ENCODE measurements at places on chromosomes 3 and 15.
A peak's percentile ranks its signal among the peaks of the same experiment; 100 is the strongest.

DNA sequence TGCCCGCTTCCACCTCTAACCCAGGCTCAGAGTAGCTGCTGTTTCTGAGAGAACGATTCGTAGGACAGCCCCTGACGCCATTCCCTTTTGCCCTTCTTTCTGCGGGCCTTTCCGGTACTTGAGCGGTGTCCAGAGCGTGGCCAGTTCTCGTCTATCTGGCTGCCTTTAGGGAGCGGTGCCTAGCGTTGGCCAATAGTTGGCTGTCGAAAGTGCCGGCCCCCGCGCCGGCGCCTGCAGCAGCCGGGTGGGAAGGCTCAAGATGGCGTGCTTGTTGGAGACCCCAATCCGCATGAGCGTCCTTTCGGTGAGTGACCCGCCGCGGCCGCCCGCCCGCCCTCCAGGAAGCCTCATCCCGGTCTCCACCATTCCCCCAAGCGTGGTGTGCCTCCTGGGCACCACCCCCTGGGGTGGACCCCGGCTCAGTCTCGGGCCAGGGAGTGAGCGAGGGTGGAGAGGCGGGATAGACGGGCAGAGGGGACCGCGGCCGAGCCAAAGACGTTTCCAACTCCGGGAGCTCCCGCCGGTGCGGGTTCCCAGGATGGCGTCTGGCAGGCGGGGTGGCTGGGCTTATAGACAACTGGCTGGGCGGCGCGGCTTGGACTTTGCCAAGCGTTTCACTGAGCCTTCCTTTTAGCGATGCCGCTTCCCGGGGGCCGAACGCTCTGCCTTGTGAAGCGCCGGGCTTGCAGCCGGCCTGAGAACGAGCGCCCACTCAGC is at the start of gene ARMC8:
Gene ARMC8, plus strand, starts transcription at position 6 of the 717 bp plus-strand sequence. Its CDS starts 254 bp downstream, at position 260.
- peak; percentile 23 for DNase-seq

DNA sequence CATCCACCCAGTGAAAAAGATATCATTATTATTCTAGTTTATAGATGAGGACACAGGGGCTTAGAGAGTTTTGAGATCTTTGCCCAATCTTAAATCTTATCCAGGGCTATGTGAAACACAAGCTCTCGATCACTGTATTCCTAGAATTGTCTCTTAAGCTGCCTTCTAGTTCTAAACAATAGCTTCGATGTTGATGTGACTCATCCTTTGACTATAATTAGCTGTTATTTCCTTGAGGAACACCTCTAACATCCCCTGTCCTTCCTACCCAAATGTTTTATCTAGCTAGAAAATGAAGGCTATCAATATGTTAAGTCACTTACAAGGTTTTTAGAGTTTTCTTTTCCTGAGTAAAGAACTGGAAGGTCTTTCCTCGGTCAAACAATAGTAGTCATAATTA is 83.1 kb upstream of the STAC start:
- no peak for DNase-seq

- DNase-seq, result no peak
Observed at GRCh38 chr3:146154995-146155394, 6.0 kb downstream of the PLOD2 start.

DNA sequence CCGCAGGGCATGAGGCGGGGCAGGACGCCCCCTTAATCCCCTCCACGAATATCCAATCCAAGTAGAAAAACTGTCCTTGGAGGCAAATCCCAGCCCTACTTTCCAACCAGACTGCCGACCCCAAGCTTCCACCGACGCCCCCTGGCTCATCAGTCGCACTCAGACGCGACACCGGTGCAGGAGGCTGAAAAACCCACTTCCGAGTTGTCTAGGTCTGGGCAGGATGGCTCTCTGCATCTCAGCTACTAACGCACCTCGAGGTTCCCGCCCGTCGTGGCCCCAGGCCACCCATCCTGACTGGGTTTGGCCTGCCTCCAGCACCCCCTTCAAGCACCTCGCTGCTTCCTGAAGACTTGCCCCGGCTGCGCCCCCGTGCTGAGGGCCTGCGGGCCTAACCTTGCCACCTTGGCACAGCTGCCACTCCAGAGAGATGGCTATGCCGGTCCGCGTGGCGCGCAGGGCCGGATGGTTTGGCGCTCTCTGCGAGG is 15.5 kb downstream of the RGMA start:
- no peak for DNase-seq

- no peak for DNase-seq
Observed at GRCh38 chr3:133926736-133927539, 31.3 kb upstream of the RAB6B start.

DNA sequence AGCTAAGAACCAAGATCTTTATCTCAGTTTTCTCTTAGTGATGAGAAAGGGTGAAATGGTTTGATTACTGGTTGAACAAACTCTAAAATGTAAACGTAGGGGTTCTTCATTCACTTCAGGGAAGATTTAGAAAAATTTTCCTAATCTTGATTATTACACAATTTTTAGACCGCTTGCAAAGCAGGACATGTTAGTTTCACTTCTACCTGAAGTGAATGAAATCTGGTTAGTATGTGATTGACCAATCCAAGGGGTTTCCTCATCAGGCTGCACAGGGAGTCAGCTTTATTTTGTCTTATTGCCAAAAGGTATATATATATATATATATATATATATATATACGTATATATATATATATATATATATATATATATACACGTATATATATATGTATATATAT is 740.4 kb downstream of the TUSC7 start:
- no peak for DNase-seq

DNA sequence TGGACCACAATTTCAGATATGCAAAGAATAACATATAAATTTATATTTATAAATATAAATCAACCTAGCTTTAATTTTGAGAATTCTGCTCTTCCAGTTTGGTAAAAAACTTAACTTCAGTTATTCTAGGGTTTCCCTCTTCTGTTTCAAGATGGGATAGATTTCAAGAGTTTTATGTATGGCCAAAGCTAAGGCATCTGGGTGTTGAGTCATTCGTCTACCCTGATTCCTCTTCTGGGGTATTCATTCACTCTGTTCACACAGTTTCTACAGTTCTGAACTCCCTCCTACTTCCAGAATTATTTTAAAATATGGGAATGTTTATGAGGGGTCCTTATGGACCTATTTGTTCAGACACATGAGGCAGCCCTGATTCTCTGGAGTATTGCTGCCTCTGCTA is 4.2 kb upstream of the FGF7 start:
- no peak for DNase-seq

GRCh38 chr3:105030211-105030610 is 336.5 kb upstream of the ALCAM start:
- DNase-seq, result no peak

GRCh38 chr3:175879417-175879816 is 1020.3 kb downstream of the NAALADL2 start:
- DNase-seq, result no peak

DNA sequence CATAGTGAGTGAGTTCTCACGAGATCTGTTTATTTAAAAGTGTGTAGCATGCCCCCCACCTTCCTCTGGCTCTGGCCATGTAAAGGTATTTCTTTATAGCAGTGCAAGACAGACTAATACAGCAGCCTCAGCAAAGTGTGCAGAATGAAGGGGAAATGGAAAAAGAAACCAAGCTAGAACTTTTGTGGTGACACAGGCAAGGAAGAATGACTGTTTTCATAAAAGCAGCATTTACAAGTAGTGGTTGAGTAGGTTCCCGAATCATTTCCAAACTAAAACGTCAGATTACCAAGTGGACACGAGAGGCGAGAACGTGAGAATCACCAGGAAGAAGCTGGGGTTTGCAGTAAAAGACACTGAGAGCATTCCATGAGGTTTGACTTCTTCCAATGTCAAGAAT is 100.2 kb upstream of the AKAP13 start:
- no peak for DNase-seq

- no peak for DNase-seq
Observed at GRCh38 chr15:65818927-65819562, 27.0 kb upstream of the DENND4A start.

DNA sequence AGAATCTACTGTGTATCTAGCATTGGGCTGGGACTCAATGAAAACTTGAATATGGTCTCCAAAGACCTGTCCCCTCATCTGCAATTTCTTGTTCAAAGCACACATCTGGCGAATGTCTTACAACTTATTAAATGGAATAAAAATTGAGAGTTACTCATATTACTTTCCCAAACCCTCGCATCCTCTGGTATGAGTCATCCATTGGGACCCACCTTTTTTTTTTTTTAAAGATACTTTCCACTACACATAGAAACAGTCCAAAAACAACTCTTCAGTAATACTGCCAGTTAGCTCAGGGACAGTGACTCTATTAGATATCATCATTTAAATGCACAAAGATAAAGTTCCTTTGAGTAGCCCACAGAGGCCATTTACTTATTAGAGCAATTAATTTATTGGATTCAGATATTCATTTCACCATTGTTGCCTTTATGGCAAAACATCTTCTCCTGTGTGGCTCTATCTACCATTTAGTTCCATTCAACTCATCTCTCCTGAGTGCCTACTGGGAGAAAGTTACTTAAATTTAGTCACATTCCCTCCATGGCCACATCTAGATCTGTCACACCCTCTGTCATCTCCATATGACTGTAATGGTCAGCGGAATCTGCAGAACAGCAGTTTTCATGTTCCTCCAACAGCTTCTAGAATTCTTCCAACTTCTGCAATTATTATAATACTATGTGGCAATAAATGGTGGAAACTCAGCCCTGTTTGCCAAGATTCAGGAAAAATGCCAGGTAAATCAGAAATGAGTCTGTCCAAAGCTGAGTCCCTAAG is 77.9 kb upstream of the ARHGEF3 start:
- no peak for DNase-seq

DNA sequence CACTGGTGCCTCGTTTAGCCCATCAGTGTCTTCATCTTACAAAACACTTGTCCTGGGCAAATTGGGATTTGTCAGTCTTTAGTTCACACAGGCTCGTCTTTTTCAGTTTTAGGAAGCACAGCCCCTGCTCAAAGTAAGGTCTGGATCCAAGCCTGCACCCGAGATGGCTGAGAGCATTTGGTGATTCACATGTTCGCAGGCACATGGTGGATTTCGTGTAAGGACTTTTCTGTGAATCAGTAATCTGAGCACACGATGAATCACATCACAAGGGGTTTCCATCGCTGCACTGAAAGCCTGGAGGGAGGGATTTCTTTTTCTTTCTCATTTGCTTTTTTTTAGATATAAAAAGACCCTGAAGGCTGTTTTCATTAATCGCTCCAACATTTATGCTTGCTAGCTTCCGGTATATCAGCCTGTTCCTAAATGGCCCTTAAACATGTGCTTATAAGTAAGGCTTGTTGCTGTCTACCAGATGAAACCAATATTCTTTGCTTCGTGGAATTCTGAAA is 435.6 kb upstream of the ATP10A start:
- DNase-seq, result no peak

GRCh38 chr3:120640231-120640630 is 41.8 kb downstream of the HGD start:
- DNase-seq, result no peak

DNA sequence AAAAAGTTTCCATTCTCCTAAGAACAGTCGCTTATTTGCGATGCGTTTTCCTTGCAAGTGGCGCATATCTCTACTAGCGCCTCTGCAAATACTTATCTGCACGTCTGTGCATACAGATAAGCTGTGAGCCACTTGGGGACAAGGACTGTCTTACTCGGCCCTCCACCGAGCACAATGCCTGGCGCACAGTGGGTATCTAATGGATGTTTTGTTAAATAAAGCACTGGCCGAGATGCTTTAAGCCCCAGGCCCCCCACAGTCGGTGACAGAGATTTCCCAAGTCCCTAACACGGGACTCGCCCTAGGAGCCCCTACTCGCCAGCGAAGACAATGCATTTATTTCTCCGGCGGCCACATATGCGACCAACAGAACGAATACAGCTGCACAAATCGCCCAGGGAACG is 503 bp downstream of the HLTF start:
- DNase-seq, result no peak

DNA sequence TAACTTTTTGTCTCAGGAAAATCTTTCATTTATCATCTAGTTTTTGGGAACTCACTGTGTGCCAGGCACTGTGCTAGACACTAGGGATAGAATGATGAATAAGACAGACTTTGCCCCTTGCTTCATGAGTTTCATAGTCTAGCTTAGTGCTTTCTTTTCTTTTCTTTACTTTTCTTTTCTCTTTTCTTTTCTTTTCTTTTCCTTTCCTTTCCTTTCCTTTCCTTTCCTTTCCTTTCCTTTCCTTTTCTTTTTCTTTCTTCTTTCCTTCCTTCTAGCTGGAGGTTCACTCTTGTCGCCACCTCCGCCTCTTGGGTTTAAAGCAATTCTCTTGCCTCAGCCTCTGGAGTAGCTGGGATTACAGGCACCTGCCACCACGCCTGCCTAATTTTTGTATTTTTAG is 172.9 kb downstream of the EDEM1 start:
- no peak for DNase-seq

DNA sequence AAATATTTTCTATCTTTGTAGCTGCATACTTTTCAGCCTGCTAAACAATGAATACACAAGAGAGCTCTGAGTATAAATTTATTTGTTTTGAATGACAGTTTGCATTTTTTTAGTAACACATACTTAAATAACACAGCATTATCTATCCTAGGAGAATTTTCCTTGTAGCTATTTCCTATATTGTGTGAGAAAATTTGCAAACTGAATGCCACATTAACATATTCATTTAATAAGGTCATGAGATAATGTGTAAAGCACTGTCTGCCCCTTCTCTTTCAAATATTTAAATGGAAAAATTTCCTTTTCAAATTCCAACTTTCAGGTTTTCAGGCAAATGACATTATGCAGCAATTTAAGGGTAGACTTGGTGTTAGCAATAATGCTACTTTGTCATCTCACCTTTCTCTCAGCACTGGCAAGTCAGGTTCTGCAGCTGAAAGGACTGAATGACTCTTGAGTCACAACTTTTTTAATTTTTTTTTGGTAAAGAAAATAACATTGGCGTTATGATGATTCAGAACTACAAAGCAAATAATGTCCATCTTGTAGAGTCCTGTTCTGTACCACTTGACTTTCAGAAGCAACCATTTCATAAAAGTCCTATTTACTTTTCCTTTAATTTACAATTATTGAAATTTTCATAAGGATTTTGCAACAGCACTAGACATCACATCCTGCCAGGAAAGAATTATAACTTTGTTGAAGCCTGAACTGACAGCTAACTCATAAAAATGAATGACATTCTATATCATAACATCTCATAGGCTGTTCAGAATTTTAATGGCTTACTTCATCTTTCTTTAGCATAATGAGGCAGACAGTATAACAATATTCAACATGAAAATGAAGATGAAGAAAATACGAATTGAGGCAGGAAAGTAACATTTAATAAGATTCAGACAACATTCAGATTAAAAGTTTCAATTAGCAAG is 681.6 kb upstream of the SEMA6D start:
- no peak for DNase-seq

DNA sequence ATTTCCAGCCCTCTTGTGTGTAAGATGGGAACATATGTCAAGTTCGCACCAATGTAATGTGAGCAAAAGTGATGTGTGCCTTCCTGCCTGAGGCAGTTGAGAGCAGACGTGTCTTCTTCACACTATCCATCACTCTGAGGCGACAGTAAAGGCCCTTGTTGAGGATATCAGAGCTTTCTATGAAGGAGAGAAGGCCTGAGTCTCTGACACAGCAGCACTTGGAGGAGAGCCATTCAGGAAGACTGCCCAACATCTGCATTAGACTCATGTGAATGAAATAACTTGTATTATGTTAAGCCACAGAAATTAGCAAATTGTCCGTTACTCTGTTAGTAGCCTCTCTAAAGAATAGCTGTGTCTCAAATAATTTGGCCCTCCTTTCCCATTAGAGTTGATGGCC is 108.8 kb upstream of the CCDC54 start:
- no peak for DNase-seq
